ENCODE measurements at places on chromosomes 1 and 21. TPM values are rescaled to one million over a fixed set of nuclear protein-coding genes. Genes with fewer than 3 reads are reported as not detected.

Gene OR2L13
- not detected for total RNA-seq

GRCh38 chr1:203213126-203213525 is 16.3 kb downstream of the CHIT1 start:
- H3K27ac ChIP-seq: no peak overlapping the region
- peaks cover 10% of the 10 kb centered on the region for H3K4me1 ChIP-seq
- H3K36me3 ChIP-seq: no peaks in the 10 kb centered on the region
- no peak for DNase-seq

- DNase-seq: no peak
- no peak overlapping the region for H3K27ac ChIP-seq
- H3K36me3 ChIP-seq: no peaks in the 10 kb centered on the region
- H3K27me3 ChIP-seq: peaks cover 3% of the 10 kb centered on the region
Observed at GRCh38 chr1:66244429-66244828, 289.5 kb upstream of the SGIP1 start.

GRCh38 chr1:95790136-95790535 is 556.1 kb downstream of the RWDD3 start:
- no peaks in the 10 kb centered on the region for H3K36me3 ChIP-seq
- H3K4me1 ChIP-seq: peaks cover 5% of the 10 kb centered on the region
- no peaks in the 10 kb centered on the region for H3K27me3 ChIP-seq
- H3K27ac ChIP-seq: no peak overlapping the region

Gene SPRR4
- not detected for total RNA-seq

Gene CASQ1
- total RNA-seq: 0.46 TPM

GRCh38 chr1:182145441-182145840 is 83.9 kb upstream of the ZNF648 start:
- no peak overlapping the region for H3K4me3 ChIP-seq
- H3K27ac ChIP-seq: peak overlapping the region; percentile 29
- no peaks in the 10 kb centered on the region for H3K36me3 ChIP-seq

Gene PCNT
- 30.8 TPM for total RNA-seq

Gene CNKSR1
- 50.5 TPM for total RNA-seq

GRCh38 chr1:233859446-233859845 is 45.0 kb upstream of the SLC35F3 start:
- peaks cover 21% of the 10 kb centered on the region for H3K27me3 ChIP-seq
- no peak for DNase-seq
- no peak overlapping the region for H3K27ac ChIP-seq
- H3K4me1 ChIP-seq: no peaks in the 10 kb centered on the region
- no peaks in the 10 kb centered on the region for H3K36me3 ChIP-seq
- no peak overlapping the region for H3K4me3 ChIP-seq

GRCh38 chr1:193402977-193403376 is 216.6 kb upstream of the B3GALT2 start:
- no peak overlapping the region for H3K4me3 ChIP-seq
- no peak for DNase-seq
- no peaks in the 10 kb centered on the region for H3K36me3 ChIP-seq
- no peaks in the 10 kb centered on the region for H3K27me3 ChIP-seq
- peaks cover 11% of the 10 kb centered on the region for H3K4me1 ChIP-seq

DNA sequence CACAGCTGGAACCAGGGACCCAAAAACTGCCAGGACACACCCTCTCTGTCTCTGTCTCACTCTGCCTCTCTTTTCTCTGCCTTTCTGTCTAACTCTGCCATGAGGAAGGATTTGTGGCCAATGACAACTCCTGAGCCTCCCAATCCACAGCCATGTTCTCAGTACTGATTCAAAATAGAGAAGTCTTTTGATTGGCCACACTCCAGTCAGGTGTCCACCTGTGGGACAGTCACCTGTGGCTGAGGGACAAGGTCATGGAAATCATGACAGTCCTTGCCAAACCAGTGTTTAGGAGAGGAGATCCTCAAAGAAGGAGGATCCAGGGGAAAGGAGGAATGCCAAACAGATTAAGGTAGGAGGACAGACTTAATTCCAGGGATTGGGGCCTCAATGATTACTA is 15.8 kb downstream of the TINAGL1 start:
- peaks cover 27% of the 10 kb centered on the region for H3K4me1 ChIP-seq
- no peaks in the 10 kb centered on the region for H3K36me3 ChIP-seq
- H3K4me3 ChIP-seq: no peak overlapping the region
- H3K27ac ChIP-seq: no peak overlapping the region
- DNase-seq: peak; percentile 18

GRCh38 chr1:181089676-181090544 is 1.4 kb downstream of the IER5 start:
- H3K36me3 ChIP-seq: peaks cover 13% of the 10 kb centered on the region
- no peak for DNase-seq
- peak overlapping the region; percentile 99 for H3K4me3 ChIP-seq

- no peaks in the 10 kb centered on the region for H3K36me3 ChIP-seq
- peaks cover 11% of the 10 kb centered on the region for H3K4me1 ChIP-seq
- H3K4me3 ChIP-seq: peak within 1 kb of the TSS; percentile 90
- H3K27ac ChIP-seq: peak within 1 kb of the TSS; percentile 57
- peaks cover 43% of the 10 kb centered on the region for H3K27me3 ChIP-seq
Observed at GRCh38 chr1:66533804-66534740, at the start of gene SGIP1. Gene SGIP1 (plus strand): TSS chr1:66534153. CDS start chr1:66534359, 206 bp downstream.

- no peak overlapping the region for H3K4me3 ChIP-seq
- peaks cover 4% of the 10 kb centered on the region for H3K4me1 ChIP-seq
- no peak for DNase-seq
- H3K27ac ChIP-seq: no peak overlapping the region
Observed at GRCh38 chr1:116203920-116204319, 92.7 kb downstream of the MAB21L3 start.

GRCh38 chr1:28898405-28898881 is 15.9 kb upstream of the EPB41 start:
- H3K36me3 ChIP-seq: no peaks in the 10 kb centered on the region
- no peaks in the 10 kb centered on the region for H3K27me3 ChIP-seq
- H3K27ac ChIP-seq: peak overlapping the region; percentile 79

GRCh38 chr1:6587261-6588005 is 7.6 kb downstream of the ZBTB48 start:
- H3K27me3 ChIP-seq: no peaks in the 10 kb centered on the region
- H3K4me1 ChIP-seq: peaks cover 2% of the 10 kb centered on the region
- no peaks in the 10 kb centered on the region for H3K36me3 ChIP-seq

Gene SLAMF8
- total RNA-seq: not detected

- peaks cover 2% of the 10 kb centered on the region for H3K4me1 ChIP-seq
- peak; percentile 42 for DNase-seq
- H3K27ac ChIP-seq: no peak overlapping the region
- H3K36me3 ChIP-seq: no peaks in the 10 kb centered on the region
Observed at GRCh38 chr1:179831852-179832699, 45.5 kb downstream of the TOR1AIP2 start.

- H3K4me1 ChIP-seq: no peaks in the 10 kb centered on the region
- no peak for DNase-seq
- H3K36me3 ChIP-seq: no peaks in the 10 kb centered on the region
- no peaks in the 10 kb centered on the region for H3K27me3 ChIP-seq
- H3K4me3 ChIP-seq: no peak overlapping the region
Observed at GRCh38 chr1:101166583-101167120, 70.2 kb upstream of the S1PR1 start.

DNA sequence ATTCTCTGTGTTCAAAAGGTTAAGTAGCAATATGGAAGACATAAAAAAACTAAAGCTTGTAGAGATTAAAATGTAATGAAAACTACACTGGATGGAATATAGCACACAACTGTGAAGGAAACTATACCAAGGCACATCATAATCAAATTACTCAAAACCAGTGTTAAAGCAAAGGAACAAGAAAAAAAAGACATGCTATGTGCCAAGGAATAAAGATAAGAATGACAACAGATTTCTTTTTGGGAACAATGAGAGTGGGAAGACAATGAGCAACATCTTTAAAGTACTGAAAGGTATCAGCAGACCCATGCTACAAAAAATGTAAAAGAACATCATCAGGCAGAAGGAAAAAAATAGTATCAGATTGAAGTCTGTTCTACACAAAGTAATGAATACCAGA is 157.8 kb downstream of the VPS13D start:
- peaks cover 80% of the 10 kb centered on the region for H3K36me3 ChIP-seq
- H3K4me1 ChIP-seq: peaks cover 3% of the 10 kb centered on the region
- DNase-seq: no peak
- H3K27ac ChIP-seq: no peak overlapping the region
- no peaks in the 10 kb centered on the region for H3K27me3 ChIP-seq

Gene ATP1A4
- 0.27 TPM for total RNA-seq

Gene AQP10
- 0.27 TPM for total RNA-seq

Gene CFAP57
- 0.74 TPM for total RNA-seq

DNA sequence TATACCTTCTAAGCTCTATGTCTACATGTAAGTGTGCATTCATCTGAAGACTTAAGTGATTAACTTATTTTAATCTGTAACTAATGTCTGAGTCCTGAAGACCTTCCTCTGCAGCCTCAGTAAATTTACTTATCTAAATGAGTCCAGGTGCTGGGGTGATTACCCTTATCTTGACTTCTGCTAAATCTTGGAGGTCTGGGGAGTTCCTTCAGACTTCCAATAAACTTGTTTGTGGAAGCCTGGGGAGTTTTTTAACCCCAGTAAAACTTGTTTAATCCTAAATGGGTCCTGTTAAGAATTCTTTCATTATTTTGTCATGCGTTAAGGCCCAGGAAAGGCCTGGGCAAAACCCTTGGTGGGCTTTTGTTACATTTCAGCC is 37.0 kb downstream of the RSPH1 start:
- no peaks in the 10 kb centered on the region for H3K36me3 ChIP-seq
- H3K4me1 ChIP-seq: peaks cover 29% of the 10 kb centered on the region
- no peak overlapping the region for H3K4me3 ChIP-seq
- peaks cover 3% of the 10 kb centered on the region for H3K27me3 ChIP-seq

- peaks cover 40% of the 10 kb centered on the region for H3K4me1 ChIP-seq
- H3K4me3 ChIP-seq: peak overlapping the region; percentile 85
- no peaks in the 10 kb centered on the region for H3K36me3 ChIP-seq
- H3K27me3 ChIP-seq: no peaks in the 10 kb centered on the region
Observed at GRCh38 chr1:107687849-107688753, 276.9 kb downstream of the VAV3 start.

GRCh38 chr21:27639286-27639685 is 672.4 kb upstream of the ADAMTS5 start:
- no peak overlapping the region for H3K27ac ChIP-seq
- no peak overlapping the region for H3K4me3 ChIP-seq
- H3K27me3 ChIP-seq: no peaks in the 10 kb centered on the region
- no peaks in the 10 kb centered on the region for H3K36me3 ChIP-seq

GRCh38 chr1:3402258-3403010 is 52.0 kb upstream of the ARHGEF16 start:
- H3K27ac ChIP-seq: no peak overlapping the region
- H3K27me3 ChIP-seq: peaks cover 12% of the 10 kb centered on the region
- H3K36me3 ChIP-seq: peaks cover 8% of the 10 kb centered on the region
- no peak for DNase-seq
- no peak overlapping the region for H3K4me3 ChIP-seq

Gene NGF
- 3.3 TPM for total RNA-seq

Gene PGBD2
- 14.8 TPM for total RNA-seq

Gene FBXO2
- 7.4 TPM for total RNA-seq

Gene CELA3A
- total RNA-seq: not detected

Gene VSIG8
- not detected for total RNA-seq

GRCh38 chr21:27418346-27418745 is 451.5 kb upstream of the ADAMTS5 start:
- H3K27me3 ChIP-seq: no peaks in the 10 kb centered on the region
- H3K27ac ChIP-seq: no peak overlapping the region
- H3K4me1 ChIP-seq: no peaks in the 10 kb centered on the region
- no peak overlapping the region for H3K4me3 ChIP-seq

DNA sequence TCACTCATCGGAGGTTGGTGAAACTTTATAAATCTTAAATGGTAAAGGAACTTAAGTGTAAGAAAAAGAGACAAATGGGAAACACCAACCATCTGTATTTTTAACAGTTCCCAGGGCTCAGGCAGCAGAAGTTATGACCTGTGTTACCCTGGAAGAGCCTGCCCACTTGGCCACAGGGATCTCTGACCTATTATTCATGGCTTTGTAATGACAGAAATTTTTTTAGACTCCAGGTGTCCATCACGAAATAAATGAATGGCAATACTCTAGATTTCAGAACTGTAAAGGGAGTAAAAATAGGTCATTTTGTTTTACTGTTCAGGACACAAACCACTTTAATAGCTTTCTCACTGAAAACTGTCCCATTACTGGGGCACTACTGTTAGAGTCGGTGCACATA is 389.8 kb downstream of the VAV3 start:
- H3K36me3 ChIP-seq: no peaks in the 10 kb centered on the region
- no peak for DNase-seq
- H3K27me3 ChIP-seq: no peaks in the 10 kb centered on the region
- H3K4me1 ChIP-seq: peaks cover 7% of the 10 kb centered on the region
- no peak overlapping the region for H3K27ac ChIP-seq
- no peak overlapping the region for H3K4me3 ChIP-seq

GRCh38 chr1:40635763-40636500 is 29.6 kb downstream of the RIMS3 start:
- H3K4me3 ChIP-seq: no peak overlapping the region
- no peak for DNase-seq
- no peaks in the 10 kb centered on the region for H3K4me1 ChIP-seq

- no peaks in the 10 kb centered on the region for H3K36me3 ChIP-seq
- H3K27me3 ChIP-seq: peaks cover 19% of the 10 kb centered on the region
- H3K4me1 ChIP-seq: no peaks in the 10 kb centered on the region
- no peak overlapping the region for H3K27ac ChIP-seq
Observed at GRCh38 chr1:158203693-158204457, 23.2 kb downstream of the CD1D start.

GRCh38 chr1:230186003-230186863 is 119.2 kb downstream of the GALNT2 start:
- peak overlapping the region; percentile 46 for H3K4me3 ChIP-seq
- peaks cover 24% of the 10 kb centered on the region for H3K36me3 ChIP-seq
- peaks cover 20% of the 10 kb centered on the region for H3K4me1 ChIP-seq
- peak overlapping the region; percentile 42 for H3K27ac ChIP-seq
- DNase-seq: no peak

Gene STPG1
- total RNA-seq: 8.7 TPM

GRCh38 chr1:51697166-51697565 is 80.3 kb downstream of the OSBPL9 start:
- H3K27me3 ChIP-seq: no peaks in the 10 kb centered on the region
- peaks cover 13% of the 10 kb centered on the region for H3K4me1 ChIP-seq
- no peak overlapping the region for H3K4me3 ChIP-seq
- H3K27ac ChIP-seq: no peak overlapping the region
- no peak for DNase-seq
- no peaks in the 10 kb centered on the region for H3K36me3 ChIP-seq

- H3K27ac ChIP-seq: no peak overlapping the region
- peaks cover 28% of the 10 kb centered on the region for H3K27me3 ChIP-seq
- DNase-seq: no peak
- H3K36me3 ChIP-seq: no peaks in the 10 kb centered on the region
Observed at GRCh38 chr1:206080026-206080820, 27.2 kb downstream of the RHEX start.
